ENCODE measurements at places on chromosomes 5 and 9.

- no peak for DNase-seq
These were observed 407.6 kb downstream of the DNAH5 start for GRCh38 chr5:13536933-13537332.

- DNase-seq = no peak
These were observed 68.4 kb upstream of the ZFR start for GRCh38 chr5:32512926-32513325.

DNA sequence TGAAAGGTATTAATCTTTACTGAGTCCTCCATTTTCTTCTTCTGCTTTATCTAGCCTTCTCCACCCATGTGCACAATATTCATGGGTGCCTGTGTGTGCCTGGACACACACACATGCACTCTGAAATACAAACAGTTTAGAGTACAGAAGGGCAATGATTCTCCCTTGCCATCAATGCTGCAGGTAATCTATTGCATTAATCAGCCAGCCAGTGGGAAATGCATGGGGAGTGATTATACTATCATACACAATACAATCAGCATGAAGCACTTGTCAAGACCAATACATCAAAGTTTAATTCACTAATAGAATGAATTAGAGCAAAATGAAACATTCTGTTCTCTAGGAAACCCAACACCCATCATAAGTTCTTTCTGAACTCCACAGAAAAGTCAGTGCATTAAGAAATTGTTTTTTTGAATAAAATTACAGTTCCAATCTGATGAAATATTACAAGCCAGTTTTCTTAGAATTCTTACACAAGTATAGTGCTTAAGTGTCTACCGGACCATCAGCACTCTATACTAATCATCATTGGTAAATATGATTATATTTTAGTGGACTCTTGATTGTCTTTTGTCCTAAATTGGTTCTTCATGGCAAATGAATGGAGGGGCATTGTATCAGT, 172.2 kb downstream of the ZSWIM6 start:
- no peak for DNase-seq

DNA sequence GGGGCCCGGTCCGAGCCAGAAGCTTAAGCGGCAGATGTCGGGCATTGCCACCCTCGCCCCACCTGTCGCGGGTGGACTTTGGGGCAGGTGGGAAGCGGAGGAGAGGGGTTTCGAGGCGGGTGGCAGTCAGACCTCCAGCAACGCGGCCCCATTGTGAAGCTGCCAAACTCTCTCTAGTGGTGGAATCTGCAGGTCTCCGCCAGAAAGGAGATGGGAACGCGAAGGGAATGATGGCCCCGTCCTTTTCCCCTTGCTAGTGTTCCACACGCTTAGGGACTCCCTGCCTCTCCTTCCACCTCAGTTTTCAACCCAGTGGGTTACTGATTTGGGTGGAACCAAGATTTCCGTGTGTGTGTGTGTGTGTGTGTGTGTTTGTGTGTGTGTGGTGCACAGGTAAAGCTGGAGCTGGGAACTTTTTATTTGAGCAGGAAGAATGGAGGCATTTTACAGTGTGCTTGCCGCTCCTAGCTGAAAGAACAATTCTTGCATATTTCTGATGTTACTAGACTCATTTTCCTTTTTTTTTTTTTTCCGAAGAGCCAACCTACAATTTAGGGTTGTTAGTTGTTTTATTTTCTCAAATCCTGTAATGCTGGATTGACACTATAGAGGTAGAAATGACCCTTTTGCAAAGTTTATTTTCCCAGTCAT, 1.3 kb downstream of the MACIR start:
- DNase-seq = no peak

Measured in naive thymus-derived CD8-positive, alpha-beta T cell (primary cell).